Natural killer cell treated with Interleukin-12 subunit alpha and Interleukin-12 subunit beta and Interleukin-15 and Interleukin-18, amount 100 ng/mL, for 72 hours (primary cell): ENCODE measurements at places on chromosomes 2 and 18.

DNA sequence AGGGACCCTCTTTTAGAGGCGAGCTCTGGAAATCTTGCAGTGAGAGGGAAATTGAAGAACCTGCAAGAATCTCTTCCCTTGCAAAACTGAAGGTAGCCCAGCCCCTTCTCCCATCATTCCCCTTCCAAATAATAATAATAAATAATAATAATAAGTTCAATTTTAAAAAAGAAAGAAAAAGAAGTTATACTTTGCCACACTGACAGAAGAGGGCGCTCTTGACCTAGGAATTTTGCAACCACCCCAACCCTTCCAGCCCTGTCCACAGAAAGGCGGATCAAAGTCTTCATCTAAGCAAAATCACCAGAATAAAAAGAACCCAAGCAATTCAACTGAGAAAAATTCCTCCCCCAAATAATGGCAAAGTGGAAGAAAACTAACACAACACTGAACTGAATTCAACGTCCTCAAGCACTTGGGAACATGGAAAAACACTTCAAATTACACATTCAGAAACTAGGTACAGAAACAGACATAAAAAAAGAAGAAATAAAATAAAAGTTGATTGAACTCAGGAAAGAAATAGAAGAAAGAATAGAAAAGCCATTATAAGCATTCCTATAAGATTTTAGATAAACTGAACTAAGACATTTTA lies 98.9 kb upstream of the GLS start:
- no peak for DNase-seq

DNA sequence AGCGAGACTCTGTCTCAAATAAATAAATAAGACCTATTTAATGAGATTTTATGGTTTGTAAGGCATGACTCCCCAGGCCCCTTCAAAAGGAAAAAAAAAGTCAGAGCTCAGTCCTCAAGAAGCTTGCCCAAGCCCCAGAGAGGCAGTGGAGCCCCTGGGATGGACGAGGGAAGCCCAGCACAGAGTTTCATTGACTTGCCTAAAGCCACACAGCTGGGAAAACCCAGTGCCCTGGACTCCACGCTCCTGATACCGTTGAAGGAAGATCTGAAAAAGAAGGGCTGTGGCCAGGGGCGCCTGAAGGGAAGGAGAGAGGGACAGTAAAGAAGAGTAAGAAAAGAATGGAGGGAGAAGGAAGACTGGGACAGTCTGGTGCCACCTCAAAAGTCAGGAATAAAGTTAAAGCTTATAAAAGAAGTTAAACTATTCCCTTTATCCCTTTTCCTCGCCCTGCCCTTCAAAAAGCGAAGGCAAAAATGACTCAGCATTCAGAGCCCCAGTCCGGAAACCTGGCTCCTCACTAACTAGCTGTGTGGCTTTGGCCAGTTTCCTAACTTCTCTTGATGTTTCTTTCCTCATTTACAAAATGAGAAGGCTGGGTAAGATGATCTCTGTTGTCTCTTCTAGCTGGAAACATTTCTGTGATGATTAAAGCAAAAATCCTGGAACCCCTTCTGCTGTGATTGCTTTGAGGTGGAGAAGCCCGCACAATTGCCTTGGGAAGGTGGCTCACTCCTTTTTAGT lies 46.7 kb downstream of the LYPD1 start:
- DNase-seq, result no peak

DNA sequence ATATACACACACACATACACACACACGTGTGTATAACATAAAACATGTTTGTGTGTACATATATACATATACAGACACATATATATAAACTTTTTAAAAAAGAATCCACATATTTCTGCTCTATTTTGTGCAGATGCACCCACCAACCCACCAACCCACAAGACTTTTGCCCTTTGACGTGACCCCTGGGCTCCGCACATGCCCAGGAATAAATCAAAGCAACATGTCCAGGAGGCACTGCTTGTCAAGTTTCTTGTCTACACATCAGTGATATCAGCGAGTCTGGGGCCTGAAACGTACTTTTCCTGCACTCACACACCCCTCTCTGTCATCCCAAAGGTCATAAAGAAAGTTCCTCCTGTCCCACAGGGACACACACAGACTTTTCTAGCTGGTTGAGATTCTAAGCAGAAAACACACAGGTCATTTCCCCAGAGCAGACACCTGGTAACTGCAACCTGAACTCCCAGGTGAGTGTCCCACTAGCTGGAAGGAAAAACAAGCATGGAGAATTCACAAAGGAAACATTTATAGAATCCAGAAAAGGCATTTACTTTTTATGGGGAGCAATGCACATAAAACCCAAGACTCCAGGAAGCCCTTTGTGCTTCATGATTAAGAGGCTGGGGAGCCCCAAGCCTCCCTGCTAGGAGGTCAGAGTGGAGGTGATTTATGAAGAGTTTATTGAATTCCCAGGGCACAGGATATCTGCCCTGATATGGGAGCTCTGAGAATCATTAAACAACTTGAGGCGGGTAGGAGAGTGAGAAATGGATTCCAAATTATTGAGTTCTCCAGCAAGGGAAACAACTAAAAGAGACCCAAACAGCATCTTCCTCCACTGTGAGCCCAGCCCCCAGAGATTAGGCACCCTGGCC lies 211.6 kb downstream of the MGAT5 start:
- no peak for DNase-seq

DNA sequence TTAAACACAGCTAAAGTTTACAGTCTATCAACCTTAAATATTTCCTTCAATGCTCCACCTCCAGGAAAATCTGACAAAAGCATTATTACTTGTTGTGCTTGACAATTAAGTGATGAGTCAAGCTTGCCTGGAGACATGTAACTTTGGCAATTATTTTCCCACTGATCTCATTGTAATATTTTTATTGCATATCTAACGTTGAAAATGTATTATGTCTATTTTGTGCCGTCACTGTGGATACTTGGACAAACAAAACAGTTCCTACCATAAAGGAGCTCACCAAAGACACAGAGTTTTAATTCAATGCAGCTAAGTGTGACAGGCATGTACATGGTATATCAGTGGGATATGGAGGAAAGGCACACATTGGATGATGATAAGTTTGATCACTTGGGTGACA lies 24.7 kb downstream of the RNF103 start:
- DNase-seq, result no peak

GRCh38 chr2:27723372-27724144 lies 48.0 kb upstream of the MRPL33 start:
- no peak for DNase-seq

DNA sequence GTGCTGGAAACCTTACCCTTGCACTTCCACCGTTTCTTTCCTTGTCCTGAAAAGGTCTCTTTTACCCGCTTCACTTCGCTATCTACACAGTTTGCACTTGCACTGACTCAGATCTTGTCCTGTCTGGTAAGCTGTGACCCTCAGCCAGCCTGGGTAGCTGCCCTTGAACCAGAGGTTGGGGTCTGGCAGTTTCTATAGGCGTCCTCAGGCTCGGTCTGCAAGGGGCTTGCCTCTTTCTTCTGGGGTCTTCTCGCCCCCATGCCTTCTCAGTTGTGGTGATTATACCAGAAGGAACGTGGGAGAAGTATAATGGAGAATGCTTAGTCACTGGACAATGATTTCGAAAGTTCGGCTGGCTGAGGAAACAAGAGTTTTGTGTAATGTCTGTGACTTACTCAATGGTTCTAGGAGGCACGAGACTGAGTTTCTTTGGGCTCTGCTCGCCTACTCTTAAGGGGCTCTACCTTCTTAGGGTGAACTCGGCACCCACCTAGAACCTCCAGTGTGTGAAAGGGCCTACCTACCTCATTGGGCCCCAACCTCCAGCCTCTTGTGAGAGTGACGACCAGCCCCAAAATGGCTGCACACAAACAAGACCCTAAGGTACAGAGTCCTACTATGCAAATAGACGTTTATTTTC lies 6.9 kb upstream of the STAT1 start:
- peak; percentile 79 for DNase-seq

DNA sequence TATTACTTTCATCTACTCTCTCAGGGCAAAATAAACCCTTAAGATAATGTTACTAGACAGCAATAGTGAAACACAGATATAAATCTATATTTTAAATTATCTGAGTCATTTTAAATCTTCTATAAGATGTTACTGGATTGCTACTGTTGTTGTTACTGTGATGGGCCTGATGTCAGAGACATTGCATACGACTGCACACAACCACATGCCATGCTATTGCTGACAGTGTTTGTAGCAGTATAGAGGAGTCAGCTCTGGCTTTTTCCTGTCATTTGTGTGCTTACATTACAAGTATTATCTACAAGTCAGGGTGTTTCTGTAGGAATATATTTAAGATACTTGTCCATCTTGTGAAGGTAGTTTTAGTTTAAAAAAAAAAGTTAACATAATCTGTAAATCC lies 63.9 kb downstream of the CCDC148 start:
- no peak for DNase-seq

DNA sequence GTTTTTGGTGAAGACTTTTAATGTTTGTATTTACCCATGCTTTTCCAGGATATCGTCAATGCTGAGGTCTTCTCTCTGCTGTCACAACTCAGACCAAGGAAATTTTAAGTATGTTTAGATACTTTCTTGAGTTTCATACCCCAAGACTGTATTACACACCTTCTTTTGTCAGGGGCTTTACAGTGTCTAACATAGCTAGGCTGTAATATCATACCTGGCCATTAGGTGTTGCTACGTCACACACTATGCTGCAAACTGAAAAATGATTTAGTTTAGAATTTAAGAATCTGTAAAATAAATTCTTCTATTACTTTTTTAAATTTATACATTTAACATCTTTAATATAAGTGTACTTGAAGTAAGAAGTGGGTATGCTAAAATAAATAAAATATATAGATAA lies 358.4 kb upstream of the NRP2 start:
- DNase-seq, result no peak

- DNase-seq, result no peak
These were observed 284.0 kb upstream of the CWC22 start for GRCh38 chr2:180291060-180291459.

DNA sequence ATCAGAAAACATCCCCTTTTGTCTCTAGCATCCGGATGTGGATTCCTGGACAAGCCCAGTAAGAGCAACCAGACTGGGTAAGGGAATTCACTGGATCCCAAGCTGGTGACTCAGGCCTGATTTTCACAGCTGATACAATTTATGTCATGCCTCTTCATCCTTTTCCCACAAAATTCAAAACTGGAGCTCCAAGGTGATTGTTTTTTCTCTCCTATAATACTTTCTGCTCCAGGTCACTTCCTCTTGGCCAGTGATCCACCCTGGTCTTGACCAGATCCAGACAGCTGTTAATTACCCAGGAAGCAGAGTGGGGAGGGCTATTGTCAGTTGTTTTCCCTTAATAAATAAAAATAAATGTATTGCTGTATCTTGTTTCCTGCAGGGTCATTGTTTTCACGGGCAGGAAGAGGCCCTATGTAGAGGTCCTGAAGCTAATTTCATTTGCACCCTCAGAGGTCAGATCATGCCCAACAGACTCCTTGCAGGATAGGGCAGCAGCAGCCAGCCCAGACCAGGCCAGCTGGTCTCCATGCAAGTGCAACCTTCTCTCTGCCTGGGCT lies 57.6 kb downstream of the EVA1A start:
- DNase-seq, result no peak

DNA sequence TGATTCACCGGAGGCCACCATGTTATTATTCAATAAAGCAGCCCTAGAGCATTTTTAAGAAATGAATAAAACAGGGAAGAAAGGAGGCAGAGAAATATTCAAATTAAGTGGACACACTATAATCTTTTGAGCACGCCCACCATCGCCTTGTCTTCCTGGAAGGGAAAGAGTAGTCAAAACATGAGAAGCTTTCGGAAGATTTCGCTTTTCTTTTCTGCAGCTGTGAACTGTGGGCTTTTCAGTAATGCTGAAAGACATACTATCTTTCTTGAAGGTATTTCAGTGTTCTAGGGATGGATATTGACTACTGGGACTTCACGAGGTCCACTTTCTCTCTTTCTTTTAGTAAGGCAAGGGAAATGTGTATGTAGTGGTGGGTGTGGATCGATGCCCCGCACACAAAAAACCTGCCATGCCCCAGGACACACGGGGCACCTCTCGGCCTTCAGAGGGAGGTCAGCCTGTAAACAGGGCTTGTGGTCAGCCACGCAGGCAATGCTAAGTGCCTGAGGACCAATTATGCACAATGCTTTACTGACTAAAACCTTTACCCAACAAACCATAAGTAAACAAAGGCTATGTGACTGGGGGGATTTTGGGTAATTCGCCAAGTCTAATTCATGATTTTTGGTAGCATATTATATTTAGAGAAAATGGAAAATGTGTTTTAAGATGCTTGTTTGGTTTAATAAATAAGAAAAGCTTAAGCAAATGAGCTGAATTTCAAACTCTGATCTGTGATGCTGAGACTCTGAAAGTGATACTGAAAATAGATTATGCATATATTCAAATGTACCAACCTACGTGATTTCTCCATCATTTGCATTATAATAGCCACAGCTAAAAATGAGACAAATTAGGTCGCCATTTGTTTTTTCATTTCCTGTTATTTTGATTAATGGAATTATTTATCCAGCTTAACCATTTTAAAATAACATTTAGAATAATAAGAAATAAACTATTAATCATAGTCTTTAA lies 130.5 kb downstream of the ZNF516 start:
- no peak for DNase-seq

GRCh38 chr2:23445450-23445868 lies 60.5 kb downstream of the KLHL29 start:
- peak; percentile 12 for DNase-seq

DNA sequence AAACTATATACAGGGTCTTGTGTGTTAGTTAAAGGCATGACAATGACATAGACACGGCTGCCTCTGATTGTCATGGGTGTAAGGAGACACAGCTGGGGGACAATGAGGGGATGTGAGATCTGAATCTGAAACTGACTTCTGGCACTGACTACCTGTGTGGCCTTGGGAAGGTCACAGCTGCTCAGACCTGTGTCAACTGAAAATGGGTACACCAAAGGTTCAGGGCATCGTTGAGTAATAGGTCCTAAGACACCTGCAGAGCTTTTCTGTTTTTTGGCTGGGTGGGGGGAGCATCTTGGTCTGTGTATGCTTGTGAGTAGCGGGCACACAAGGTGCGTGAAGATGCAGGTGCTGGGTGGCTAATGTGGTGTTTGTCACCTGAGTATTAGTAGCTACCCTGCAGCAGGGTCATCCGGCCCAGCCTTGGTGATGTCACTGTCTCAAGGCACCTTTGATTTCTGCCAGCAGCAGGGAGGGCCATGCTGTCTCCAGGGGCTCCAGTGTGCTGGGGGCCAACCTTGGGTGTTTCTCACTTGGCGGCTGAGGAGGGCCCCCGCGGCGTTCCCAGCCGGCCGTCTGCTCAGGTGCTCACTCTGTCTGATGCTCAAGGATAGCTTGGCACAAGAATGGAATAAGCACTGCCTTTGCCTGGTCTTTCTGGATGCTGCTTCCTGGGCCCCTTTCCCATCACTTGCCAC lies 53.1 kb upstream of the HS6ST1 start:
- DNase-seq, result peak; percentile 41

DNA sequence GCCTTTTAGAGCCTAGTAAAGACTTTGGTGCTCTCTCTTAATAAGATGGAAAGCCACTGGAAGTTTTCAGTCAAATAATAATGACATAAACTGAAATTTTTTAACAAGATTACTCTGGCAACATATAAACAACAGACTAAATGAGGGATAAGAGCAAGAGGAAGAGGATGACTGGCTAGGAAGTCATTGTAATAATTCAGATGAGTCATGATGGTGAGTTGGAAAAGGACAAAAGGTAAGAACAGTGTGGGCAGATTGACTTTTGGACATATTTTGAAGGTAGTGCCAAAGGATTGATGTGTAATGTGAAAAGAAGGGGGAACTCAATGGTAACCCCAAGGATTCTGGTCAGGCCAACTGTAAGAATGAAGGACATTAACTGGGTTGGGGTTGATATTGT lies 310.3 kb downstream of the NOL4 start:
- DNase-seq, result no peak

GRCh38 chr2:225020168-225020849 lies 22.0 kb downstream of the DOCK10 start:
- DNase-seq, result no peak

GRCh38 chr2:107607473-107607872 lies 219.2 kb upstream of the RGPD4 start:
- no peak for DNase-seq
